Kidney (tissue), 22 donors: ENCODE measurements at places on chromosomes 1 and 21.

- no peaks in the 10 kb centered on the region for H3K36me3 ChIP-seq
- no peak overlapping the region for H3K27ac ChIP-seq
- no peak for DNase-seq
- no peak overlapping the region for H3K4me3 ChIP-seq
Measured at GRCh38 chr1:14707531-14708445, 109.3 kb downstream of the KAZN start.

GRCh38 chr21:29181799-29182470 lies 51.5 kb downstream of the MAP3K7CL start:
- no peaks in the 10 kb centered on the region for H3K36me3 ChIP-seq
- no peak overlapping the region for H3K4me3 ChIP-seq
- peak overlapping the region; percentile 96 for H3K27ac ChIP-seq
- H3K27me3 ChIP-seq, result no peaks in the 10 kb centered on the region
- no peak for DNase-seq

GRCh38 chr1:185262151-185262550 lies 54.9 kb downstream of the IVNS1ABP start:
- H3K4me1 ChIP-seq, result no peaks in the 10 kb centered on the region
- no peak for DNase-seq
- no peaks in the 10 kb centered on the region for H3K27me3 ChIP-seq
- H3K4me3 ChIP-seq, result no peak overlapping the region

DNA sequence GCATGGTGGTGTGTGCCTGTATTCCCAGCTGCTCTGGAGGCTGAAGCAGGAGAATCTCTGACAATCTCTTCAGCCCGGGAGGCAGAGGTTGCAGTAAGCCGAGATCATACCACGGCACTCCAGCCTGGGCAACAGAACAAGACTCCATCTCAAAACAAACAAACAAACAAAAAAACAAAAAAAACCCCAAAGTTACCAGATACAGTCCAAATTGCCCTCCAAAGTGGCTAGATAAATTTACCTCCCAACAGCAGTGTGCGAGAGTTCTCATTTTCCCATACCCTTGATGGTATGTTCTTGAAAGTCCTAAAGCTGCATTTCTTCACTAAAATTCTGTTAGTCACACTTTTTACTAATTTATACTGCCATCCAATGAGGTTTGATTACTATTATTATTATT lies 3.0 kb upstream of the OTUD3 start:
- H3K27ac ChIP-seq, result no peak overlapping the region
- H3K4me1 ChIP-seq, result peaks cover 15% of the 10 kb centered on the region
- no peaks in the 10 kb centered on the region for H3K27me3 ChIP-seq
- H3K36me3 ChIP-seq, result no peaks in the 10 kb centered on the region
- no peak overlapping the region for H3K4me3 ChIP-seq

DNA sequence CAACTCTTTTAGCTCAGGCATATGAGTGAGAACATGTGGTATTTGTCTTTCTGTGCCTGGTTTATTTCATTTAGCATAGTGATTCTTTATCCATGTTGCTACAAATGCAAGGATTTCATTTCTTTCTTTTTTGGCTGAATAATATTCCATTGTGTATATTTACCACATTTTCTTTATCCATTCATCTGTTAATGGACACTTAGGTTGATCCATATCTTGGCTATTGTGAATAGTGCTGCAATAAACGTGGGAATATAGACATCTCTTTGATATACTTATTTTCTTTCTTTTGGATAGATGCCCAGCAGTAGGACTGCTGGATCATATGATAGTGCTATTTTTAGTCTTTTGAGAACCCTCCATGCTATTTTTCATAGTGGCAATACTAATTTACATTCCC lies 30.8 kb downstream of the ASB17 start:
- H3K27ac ChIP-seq, result no peak overlapping the region
- H3K36me3 ChIP-seq, result no peaks in the 10 kb centered on the region
- DNase-seq, result no peak
- no peaks in the 10 kb centered on the region for H3K27me3 ChIP-seq
- no peaks in the 10 kb centered on the region for H3K4me1 ChIP-seq

DNA sequence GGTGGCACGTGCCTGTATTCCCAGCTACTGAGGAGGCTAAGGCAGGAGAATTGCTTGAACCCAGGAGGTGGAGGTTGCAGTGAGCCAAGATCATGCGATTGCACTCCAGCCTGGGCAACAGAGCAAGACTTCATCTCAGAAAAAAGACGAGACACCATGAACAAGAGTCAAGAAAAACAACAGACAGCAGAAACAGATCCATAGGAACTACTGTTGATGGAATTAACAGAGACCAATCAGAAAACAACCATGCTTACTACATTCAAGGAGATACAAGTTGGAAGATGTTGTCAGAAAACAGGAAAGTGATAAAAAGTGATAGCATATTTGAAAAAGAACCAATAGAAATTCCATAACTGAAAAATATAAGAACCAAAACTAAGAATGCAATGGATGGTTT lies 19.3 kb upstream of the OTUD3 start:
- no peaks in the 10 kb centered on the region for H3K4me1 ChIP-seq
- DNase-seq, result no peak
- no peaks in the 10 kb centered on the region for H3K36me3 ChIP-seq
- H3K4me3 ChIP-seq, result no peak overlapping the region
- H3K27me3 ChIP-seq, result no peaks in the 10 kb centered on the region
- H3K27ac ChIP-seq, result no peak overlapping the region

GRCh38 chr1:112692681-112693080 lies 14.2 kb downstream of the RHOC start:
- H3K36me3 ChIP-seq, result peaks cover 47% of the 10 kb centered on the region
- H3K27ac ChIP-seq, result no peak overlapping the region
- no peaks in the 10 kb centered on the region for H3K27me3 ChIP-seq
- H3K4me3 ChIP-seq, result no peak overlapping the region

DNA sequence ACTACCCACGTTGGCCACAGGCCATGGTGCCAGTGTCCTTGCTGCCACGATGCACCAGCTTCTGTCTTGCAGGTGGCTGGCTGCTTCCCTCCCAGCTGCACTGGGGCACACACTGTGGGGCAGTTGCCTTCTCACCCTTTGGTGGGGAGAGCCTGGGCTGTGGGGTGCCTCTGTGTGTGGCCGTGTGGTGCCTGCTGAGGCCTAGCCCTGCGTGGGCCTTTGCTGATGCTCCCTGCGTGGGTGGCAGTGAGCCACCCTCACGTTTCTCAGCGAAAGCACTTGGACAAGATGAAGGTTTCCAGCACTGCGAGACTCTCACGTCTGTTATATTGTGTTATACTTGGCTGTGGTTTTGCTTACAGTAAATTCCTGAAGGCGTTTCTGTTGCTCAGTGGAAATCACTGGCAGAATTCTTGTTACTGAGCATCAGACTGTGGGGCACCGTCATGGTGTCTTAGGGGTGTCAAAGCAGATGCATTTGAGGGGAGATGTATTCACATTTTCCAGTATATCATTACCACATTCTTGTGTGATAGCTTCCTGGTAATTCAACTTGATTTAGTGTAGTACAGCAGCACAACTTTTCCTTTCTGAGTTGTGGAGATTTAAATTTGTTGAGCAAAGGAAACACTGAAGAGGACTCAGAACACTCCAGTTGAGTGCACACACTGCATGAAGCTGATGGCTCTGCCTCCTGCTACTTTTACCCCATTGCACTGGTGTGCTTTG lies 124.7 kb downstream of the PCBP3 start:
- no peaks in the 10 kb centered on the region for H3K27me3 ChIP-seq
- H3K4me1 ChIP-seq, result no peaks in the 10 kb centered on the region
- no peaks in the 10 kb centered on the region for H3K36me3 ChIP-seq
- no peak overlapping the region for H3K4me3 ChIP-seq
- no peak for DNase-seq
- H3K27ac ChIP-seq, result no peak overlapping the region

GRCh38 chr1:69737527-69738185 lies 169.9 kb downstream of the LRRC7 start:
- H3K4me1 ChIP-seq, result no peaks in the 10 kb centered on the region
- H3K4me3 ChIP-seq, result no peak overlapping the region
- H3K36me3 ChIP-seq, result no peaks in the 10 kb centered on the region
- DNase-seq, result peak; percentile 77
- H3K27me3 ChIP-seq, result no peaks in the 10 kb centered on the region

GRCh38 chr1:234845836-234846235 lies 235.9 kb upstream of the IRF2BP2 start:
- H3K27me3 ChIP-seq, result no peaks in the 10 kb centered on the region
- no peak for DNase-seq
- no peaks in the 10 kb centered on the region for H3K36me3 ChIP-seq
- H3K4me3 ChIP-seq, result no peak overlapping the region

DNA sequence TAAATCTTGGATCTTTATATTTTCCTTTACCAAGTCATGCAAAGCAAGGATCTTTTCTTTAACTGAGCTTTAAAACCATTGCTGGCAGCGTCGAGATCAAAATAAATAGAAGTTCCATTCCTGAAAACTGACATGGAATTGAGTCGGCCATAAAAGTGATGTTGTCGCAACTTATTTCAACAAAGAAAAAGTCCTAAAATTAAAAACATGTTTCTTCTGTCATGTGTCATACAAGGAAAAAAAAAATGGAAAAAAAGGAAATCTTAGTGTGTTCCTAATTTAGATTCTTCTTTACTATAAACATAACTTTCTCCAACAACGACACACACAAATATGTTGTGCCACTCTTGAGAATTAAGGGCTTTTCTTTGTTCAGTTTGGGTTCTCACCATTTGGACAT lies 34.9 kb downstream of the GREM2 start:
- H3K4me1 ChIP-seq, result no peaks in the 10 kb centered on the region
- no peak overlapping the region for H3K27ac ChIP-seq
- H3K4me3 ChIP-seq, result no peak overlapping the region
- H3K27me3 ChIP-seq, result no peaks in the 10 kb centered on the region
- no peak for DNase-seq

GRCh38 chr1:10253755-10254154 lies 43.4 kb downstream of the KIF1B start:
- H3K27me3 ChIP-seq, result no peaks in the 10 kb centered on the region
- H3K27ac ChIP-seq, result peak overlapping the region; percentile 25
- no peak overlapping the region for H3K4me3 ChIP-seq

DNA sequence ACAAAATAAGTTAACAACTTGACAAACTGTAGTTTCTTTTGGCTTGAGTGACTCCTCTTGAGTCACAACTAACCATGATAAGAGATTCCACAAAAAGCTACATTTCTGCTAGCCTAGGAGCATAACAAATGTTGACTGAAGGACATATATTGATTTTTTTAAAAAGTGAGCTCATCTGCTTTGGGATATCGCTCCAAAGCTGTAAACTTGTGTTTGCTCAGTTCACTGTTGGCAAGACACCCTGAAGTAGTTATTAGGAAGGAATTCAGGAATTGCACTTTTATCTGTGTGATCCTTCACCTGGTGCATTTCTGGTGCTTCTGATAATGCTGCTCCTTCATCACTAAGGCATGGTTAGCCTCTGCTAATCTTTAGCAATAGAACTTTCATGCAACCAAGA lies 23.7 kb downstream of the RWDD3 start:
- no peaks in the 10 kb centered on the region for H3K27me3 ChIP-seq
- no peak for DNase-seq
- no peaks in the 10 kb centered on the region for H3K4me1 ChIP-seq
- no peak overlapping the region for H3K4me3 ChIP-seq
- H3K27ac ChIP-seq, result no peak overlapping the region

DNA sequence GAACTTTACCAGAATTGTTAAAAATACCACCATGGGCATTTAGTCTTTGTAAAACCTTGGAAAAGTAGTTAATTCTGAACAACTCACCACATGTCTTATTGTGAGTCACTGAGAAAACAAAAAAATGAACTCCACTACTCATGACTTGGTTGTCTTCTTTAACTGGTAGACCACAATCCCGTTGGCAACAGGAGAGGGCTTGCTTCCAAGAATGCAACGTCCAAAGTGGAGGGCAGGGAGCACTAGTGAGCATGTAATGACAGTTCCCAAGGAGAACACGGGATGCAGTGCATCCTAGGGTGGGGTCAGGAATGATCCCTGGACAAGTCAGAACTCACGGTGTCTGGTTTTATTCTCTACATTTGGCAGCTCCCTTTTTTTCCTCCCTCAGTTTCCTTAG lies 15.2 kb upstream of the HMCN1 start:
- DNase-seq, result no peak
- H3K4me1 ChIP-seq, result no peaks in the 10 kb centered on the region
- no peaks in the 10 kb centered on the region for H3K36me3 ChIP-seq
- H3K27me3 ChIP-seq, result no peaks in the 10 kb centered on the region

GRCh38 chr1:185991266-185991665 lies 257.1 kb downstream of the HMCN1 start:
- H3K36me3 ChIP-seq, result peaks cover 2% of the 10 kb centered on the region
- no peak for DNase-seq
- H3K27ac ChIP-seq, result no peak overlapping the region
- no peaks in the 10 kb centered on the region for H3K27me3 ChIP-seq

- no peak for DNase-seq
- no peaks in the 10 kb centered on the region for H3K4me1 ChIP-seq
- no peak overlapping the region for H3K27ac ChIP-seq
- no peak overlapping the region for H3K4me3 ChIP-seq
Measured at GRCh38 chr1:246058466-246058865, 448.6 kb downstream of the SMYD3 start.

DNA sequence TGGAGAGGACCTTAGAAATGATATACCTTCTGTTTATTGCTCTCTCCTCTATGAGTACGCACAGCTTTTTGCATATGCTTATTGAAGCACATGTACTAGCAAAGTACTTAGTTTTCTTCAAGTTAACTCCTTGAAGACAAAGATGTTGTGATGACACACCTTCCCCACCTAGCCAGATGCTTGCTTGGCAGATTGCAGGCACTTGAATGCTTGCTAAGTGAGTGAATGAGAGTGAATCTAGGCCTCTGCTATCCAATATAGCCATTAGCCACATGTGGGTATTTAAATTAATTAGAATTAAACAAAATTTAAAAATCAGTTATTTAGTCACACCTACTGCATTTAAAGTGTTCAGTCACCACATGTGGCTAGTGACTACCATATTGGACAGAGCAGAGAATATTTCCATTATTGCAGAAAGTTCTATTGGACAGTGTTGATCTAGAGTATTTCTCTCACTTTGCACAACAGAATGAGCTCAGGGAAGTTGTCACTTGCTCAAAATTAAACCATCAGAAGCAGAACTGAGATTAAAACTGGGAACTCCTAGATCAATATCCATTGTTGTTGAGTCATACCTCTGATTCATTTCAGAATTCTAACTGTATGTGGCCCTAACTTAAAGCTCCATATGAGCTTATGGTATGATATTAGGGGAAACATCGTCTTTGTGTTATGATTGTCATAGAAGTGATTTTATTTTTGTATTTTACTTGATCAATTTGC lies 8.6 kb upstream of the EEIG2 start:
- no peaks in the 10 kb centered on the region for H3K4me1 ChIP-seq
- no peak overlapping the region for H3K4me3 ChIP-seq
- H3K27me3 ChIP-seq, result no peaks in the 10 kb centered on the region
- no peak overlapping the region for H3K27ac ChIP-seq
- DNase-seq, result no peak

- H3K4me3 ChIP-seq, result no peak overlapping the region
- no peak overlapping the region for H3K27ac ChIP-seq
- H3K27me3 ChIP-seq, result no peaks in the 10 kb centered on the region
Measured at GRCh38 chr1:91138959-91139358, 117.1 kb upstream of the ZNF644 start.

DNA sequence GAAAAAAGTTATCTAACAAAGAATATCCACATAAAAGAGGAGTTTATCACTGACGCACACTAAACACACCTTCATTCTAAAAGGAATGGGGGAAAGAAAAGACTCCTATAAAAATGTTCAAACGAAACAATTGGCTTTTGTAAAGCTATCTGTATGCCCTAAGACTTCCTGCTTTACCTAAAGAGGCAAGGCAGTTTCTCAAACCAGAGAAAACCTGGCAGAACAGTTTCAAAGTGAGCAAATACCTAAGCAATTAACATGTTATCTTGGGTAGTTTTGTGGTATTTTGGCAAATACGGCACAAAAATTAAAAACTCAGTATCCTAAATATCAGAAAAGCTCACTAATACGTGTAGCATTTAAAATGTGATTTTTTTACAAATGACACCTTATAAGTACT lies 1.9 kb downstream of the PUM1 start:
- H3K27me3 ChIP-seq, result no peaks in the 10 kb centered on the region
- peak overlapping the region; percentile 77 for H3K4me3 ChIP-seq
- peaks cover 13% of the 10 kb centered on the region for H3K4me1 ChIP-seq
- peaks cover 6% of the 10 kb centered on the region for H3K36me3 ChIP-seq
- no peak for DNase-seq
- H3K27ac ChIP-seq, result peak overlapping the region; percentile 97
